ENCODE measurements at places on chromosomes 11 and 22. TPM values are rescaled to one million over a fixed set of nuclear protein-coding genes. Genes with fewer than 3 reads are reported as not detected.

Gene UPB1
- not detected for total RNA-seq

Gene USP47
- 59.1 TPM for total RNA-seq

Gene ADORA2A
- 3.8 TPM for total RNA-seq

Gene APOL5
- total RNA-seq = not detected

Gene TBX10
- total RNA-seq = not detected

Gene MMP12
- not detected for total RNA-seq

Gene MRGPRX3
- under 0.01 TPM for total RNA-seq

Gene XBP1
- 105 TPM for total RNA-seq

Gene CD248
- total RNA-seq = under 0.01 TPM

Gene PHF21A
- 8.9 TPM for total RNA-seq

Gene TTC36
- total RNA-seq = 1.6 TPM

DNA sequence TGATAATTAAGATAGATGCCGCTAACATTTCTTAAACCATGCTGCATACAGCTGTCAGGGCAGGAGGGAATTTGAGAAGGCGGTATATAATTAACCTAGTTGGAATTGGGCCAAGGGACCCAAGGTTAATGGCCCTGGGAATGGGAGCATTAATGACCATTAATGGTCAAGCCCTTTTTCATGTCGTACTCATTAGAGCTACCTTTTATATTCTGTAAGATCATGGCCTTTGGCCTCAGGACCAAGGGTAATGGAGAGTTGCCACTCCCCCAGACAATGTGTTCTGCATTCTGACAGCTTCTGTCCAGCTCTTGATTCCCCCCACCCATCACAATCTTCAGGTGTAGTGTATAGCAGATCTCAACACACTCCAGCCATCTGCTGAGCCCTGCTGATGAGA, 111.6 kb downstream of the NTM start:
- no peak for DNase-seq

DNA sequence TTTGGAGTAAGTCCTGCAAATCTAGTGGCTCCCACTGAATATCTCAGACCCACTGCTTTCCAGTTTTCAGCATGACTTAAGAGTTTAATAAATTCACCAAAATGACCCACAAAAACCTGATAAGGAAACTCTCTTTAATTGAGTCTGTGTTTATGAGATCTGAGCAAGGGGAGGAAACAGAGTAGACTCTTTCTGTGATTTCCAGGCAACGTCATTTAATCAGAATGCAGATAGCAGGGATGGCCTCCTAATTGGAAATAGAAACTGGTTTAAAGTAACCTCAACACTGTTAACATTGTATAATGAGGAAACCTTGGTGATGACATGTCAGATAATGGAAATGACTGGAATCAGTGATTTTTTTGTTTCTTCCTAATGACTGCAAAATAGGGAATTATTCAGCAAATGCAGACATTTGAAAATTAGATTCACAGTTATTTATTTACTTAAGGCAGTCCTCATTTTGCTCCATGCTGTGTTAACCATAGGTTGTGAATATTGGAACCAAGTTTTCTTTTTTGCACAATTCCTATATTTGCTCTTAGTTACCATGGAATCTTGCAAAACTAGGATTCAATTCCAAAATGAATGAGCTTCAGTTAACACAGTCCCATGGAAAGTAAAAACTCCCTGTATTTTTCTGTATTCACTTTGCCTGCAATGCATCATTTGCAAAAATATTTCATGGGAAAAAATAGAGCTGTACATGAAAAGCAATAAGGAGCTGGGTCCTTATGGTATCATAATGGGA, 1324.5 kb downstream of the LRRC4C start:
- no peak for DNase-seq

- DNase-seq = no peak
These were observed 109.2 kb downstream of the TSPAN18 start for GRCh38 chr11:44835938-44836337.

DNA sequence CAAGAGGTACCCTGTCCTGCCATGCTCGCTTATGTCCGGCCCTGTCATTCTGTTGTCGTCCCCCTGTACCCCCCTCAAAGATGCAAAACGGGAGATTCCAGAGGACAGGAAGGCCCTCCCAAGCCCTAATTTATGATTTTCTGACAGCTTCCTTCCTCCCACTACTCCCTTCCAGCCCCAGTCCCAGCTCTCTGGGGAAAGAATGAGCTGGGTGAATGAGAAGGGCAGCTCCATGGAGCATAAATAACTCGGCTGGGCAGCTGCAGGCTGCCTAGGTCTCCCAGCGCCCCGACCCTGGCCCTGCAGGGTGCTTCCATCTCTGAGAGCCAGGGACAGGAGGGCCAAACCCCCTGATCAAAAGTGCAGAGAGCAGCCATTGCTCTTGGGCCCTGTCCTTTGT, 3.9 kb upstream of the EMID1 start:
- peak; percentile 62 for DNase-seq

GRCh38 chr11:86692317-86692716, 19.9 kb upstream of the ME3 start:
- DNase-seq = no peak

DNA sequence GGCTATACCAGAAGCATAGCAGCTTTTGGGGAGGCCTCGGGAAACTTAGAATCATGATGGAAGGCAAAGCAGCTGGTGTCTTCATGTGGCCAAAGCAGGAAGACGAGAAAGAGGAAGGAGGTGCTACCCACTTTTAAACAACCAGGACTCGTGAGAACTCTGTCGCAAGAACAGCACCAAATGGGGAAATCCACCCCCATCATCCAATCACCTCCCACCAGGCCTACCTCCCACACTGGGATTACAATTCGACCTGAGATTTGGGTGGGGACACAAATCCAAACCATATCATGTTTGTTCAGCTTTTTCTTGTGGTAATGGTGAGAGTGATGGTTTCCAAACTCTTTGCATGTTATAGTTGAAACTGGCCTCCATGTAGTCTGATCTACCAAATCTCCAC, 32.5 kb upstream of the OR10D3 start:
- DNase-seq = no peak

DNA sequence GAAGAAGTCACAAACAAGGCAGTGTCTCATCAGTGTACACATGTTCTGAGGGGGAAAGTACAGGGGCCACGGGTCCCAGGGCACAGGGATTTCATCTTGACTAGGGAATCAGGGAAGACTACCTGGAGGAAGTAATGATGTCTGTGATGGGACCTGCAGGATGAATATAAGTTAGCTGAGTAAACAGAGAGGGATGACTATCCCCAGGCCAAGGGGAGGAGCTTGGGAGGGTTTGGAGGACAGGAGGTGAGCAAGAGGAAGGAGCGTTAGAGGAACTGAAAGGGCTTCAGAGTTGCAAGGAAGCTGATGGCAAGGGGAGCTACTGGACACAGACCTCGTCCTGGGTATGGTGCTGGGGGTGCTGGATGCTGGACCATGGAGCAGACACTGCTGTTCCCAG, 56.4 kb downstream of the TRAF6 start:
- peak; percentile 51 for DNase-seq

GRCh38 chr22:41674846-41675340, 13.8 kb downstream of the SNU13 start:
- DNase-seq = no peak

DNA sequence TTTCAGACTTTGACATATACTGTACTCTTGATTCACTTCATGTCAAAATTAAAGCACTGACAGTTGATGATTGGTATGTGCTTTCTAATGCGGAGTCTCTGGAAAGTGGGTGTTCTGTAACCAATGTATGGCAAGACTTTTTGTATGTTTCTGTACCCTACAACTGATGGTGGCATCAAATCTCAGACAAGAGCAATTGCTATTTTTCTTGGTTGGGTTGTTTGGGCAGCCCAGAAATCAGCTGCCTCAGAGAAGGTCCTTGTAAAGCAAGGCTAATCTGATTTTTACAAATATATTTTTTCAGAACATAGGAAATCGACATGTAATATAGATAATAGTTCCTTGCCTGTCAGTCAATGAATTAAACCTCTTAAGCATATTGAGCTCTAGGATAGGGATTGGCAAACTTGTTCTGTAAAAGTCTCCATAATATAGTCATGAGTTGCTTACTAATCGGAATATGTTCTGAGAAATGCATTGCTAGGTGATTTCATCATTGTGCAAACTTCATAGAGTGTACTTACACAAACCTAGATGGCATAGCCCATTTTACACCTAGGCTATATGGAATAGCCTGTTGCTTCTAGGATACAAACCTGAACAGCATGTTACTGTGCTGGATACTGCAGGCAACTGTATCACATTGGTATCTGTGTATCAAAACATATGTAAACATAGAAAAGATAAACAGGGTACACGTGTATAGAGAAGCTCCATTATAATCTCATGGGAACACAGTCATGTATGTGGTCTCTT, 10.2 kb upstream of the OOSP4A start:
- DNase-seq = no peak

GRCh38 chr22:25383278-25383820, 163.9 kb downstream of the CRYBB2 start:
- DNase-seq = no peak

GRCh38 chr11:2960139-2960538, 30.9 kb upstream of the PHLDA2 start:
- DNase-seq = no peak

- no peak for DNase-seq
These were observed 69.5 kb downstream of the ZNRF3 start for GRCh38 chr22:28952857-28953256.

DNA sequence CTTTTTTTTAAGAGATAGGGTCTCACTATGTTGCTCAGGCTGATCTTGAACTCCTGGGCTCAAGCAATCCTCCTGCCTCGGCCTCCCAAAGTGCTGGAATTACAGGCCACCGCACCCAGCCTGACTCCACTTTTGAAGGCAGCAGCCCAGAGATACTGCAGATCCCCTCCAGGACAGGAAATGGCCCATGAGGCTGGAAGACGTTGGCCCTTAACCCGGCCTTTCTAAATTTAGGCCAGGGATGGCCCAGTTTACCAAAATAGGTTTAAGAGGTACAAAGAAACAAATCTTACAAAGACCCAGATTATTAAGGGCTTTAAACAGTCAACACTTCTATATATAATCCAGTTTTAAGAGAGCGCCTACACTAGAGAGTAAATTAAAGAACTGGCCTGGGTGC, 32.2 kb downstream of the CPT1A start:
- DNase-seq = no peak

- no peak for DNase-seq
These were observed 32.0 kb downstream of the CD82 start for GRCh38 chr11:44597358-44598012.

- DNase-seq = no peak
These were observed 1432.5 kb downstream of the BRD1 start for GRCh38 chr22:48395201-48395600.

DNA sequence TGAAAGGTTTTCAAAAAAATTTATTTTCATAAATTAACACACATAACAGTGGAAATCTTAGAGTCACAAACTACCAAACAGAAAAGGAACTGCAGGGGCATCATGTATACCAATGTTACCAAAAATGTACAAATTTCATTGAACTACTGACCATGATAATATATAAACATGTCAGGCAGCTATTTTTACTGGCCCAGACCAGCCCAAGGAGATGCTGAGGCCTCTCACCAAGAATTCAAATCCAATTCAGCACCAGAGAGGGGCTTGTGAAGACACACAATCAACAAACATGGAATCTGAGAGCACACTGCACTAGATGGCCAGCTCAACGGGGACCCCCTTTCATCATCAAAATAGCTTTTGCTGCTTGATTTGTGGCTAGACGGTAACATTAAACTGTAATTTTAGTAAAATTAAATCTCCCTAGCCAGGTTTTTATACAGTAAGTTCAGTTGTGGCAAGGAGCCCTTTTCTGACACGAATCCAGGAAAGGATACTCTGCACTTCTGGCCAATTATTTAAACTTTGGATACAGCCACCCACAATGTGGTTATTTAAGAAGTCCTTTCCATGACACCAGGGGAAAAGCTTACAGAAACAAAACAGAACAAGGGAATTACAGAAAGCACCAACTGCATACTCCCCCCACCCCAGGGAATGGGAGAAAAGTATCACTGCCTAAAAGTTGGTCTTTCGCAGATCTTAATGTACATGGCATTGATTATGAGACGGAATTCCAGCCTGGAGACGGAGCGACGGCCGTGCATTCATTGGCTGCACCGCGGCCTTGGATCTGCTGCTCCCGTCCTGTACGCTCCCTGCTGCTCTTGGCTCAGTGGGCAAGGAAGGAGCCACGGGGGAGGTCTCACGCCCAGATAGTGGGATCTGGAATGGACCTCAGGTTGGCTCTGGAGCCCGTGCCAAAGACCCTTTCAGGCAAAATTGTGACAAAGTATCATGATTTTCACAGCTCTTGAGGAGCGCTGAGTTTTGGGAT, 19.6 kb upstream of the PISD start:
- DNase-seq = no peak

GRCh38 chr11:87926250-87926970, 248.8 kb downstream of the RAB38 start:
- no peak for DNase-seq

DNA sequence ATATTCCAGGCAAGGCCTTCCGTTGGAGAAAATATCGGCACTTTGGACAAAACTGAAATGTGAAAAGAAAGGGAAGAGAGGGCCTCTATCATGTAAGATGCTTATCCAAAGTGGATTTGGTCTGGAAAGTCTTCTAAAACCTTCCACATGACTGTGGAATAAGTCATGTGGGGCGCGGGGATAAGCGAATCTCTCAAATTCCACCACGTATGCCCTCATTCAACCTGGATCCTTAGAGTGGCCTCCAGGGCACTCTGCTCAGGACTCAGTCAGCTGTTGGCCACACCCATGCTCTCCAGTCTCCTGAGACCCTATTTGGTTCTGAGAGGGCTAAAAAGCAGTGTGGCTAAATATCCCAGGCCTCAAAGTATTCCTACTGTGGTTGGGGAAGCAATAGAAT, 2.0 kb upstream of the TIMP3 start:
- DNase-seq = no peak

GRCh38 chr11:107157809-107158187, 139.5 kb upstream of the GUCY1A2 start:
- no peak for DNase-seq

GRCh38 chr22:17976121-17976520, 48.2 kb downstream of the MICAL3 start:
- DNase-seq = no peak

DNA sequence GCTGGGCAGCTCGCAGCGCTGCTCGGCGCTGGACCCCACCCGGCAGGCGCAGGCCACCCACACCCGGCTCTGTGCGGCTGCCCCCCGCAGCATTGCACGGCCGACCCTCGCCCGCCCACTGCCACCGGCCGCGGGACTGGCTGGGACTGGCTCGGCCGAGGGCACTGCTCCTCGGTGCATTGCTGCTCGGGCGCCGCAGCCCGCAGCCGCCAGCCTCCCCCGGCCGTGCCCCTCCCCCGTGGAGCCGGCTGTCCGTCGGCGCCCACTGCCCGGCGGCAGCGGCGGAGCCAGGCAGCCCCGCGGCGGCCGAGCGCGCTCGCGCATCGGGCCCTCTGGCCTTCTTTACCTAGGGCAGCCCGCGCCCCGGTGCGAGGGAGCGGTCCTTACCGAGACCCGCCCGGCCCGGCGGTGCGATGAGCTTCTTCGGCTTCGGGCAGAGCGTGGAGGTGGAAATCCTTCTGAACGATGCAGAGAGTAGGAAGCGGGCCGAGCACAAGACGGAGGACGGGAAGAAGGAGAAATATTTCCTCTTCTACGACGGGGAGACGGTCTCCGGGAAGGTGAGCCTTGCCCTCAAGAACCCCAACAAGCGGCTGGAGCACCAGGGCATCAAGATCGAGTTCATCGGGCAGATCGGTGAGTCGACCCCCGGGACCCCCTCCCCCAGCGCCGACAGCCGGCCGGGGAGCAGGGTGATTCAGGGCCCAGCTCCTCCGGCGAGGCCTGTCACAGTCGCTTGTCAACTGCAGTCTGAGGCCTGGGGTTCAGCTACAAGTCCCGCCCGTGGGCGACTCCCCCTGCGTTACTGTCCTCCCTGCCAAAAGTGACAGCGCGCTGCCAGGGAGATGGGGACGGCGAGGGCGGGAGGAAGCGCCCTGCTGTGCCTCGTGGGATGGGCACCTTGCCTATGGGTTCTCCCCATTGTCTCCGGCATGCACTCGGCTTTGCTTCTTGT, 516 bp downstream of the VPS26B start:
- peak; percentile 25 for DNase-seq
